ENCODE measurements at places on chromosomes 3 and 15.

GRCh38 chr15:35312344-35312743 lies 227.2 kb upstream of the NANOGP8 start:
- DNase-seq, result no peak

GRCh38 chr3:61648481-61648880 lies 87.1 kb downstream of the PTPRG start:
- DNase-seq, result no peak

DNA sequence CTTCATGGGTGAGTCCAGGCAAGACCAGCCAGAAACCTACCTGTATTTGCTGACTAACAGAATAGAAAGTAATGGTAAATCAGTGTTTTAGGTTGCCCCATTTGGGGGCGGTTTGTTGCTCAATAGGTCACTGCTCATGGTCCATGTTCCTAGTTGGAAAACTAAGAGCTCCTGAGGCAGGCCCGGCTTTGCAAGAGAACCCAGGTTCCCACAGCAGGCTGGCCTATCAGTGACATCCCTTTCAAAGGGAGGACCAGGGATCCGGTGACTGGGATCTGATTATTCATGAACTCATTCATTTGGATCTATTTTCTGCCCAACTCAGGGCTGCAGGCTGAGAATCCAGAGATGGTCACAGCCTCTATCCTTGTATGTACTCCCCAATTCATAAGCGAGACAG lies 163.9 kb downstream of the WNT7A start:
- no peak for DNase-seq

DNA sequence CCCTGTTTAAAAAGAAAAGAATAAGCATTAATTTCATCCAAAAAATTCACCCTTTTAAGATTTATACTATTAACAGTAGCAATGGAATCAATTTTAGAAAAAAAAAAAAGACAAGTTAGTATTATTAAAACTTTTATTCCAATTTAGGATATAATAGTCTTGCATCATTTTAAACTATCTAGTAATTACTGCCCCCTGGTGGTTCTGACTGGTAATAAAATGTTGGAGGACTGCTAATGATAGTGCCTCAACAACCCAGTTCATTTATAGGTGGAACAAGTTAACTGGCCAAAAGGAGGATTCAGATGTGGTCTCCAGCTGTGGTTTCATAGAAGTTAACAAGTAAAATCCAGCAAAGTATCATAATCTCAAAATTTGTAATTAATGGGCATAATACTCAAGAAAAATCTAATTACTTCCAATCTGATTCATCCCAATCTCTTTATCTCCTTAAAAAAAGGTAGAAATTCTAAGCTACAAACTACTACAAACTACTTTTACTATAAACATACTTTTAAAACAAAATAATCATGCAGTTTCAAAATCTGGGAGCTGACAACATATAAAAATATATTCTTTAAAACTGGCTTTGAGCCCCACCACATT lies 30.7 kb upstream of the WDR49 start:
- peak; percentile 77 for DNase-seq

GRCh38 chr3:170002879-170003278 lies 34.9 kb upstream of the GPR160 start:
- no peak for DNase-seq

GRCh38 chr3:12959410-12959809 lies 113.8 kb downstream of the IQSEC1 start:
- no peak for DNase-seq

DNA sequence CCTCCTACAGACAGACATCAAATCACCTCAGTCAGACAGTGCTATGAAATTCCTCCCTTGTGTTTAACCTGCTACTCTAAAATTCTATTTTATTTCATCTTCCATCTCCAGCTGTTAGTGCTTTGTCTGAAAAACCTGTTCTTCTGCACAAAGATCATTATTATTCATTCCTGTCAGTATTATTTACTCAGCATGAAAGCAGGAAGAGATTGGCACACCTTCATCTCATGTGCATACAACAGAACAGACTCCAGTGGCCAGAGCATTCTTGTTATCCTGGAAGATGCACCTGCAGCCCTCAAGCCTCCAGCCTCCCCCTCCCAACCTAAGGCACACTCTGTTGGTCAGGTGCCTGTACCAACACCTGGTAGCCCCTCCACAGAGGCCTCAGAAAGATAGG lies 1.8 kb upstream of the ROPN1B start:
- no peak for DNase-seq

GRCh38 chr3:168427835-168428475 lies 332.2 kb upstream of the GOLIM4 start:
- DNase-seq, result no peak

GRCh38 chr3:156761713-156762451 lies 64.3 kb upstream of the LEKR1 start:
- no peak for DNase-seq

DNA sequence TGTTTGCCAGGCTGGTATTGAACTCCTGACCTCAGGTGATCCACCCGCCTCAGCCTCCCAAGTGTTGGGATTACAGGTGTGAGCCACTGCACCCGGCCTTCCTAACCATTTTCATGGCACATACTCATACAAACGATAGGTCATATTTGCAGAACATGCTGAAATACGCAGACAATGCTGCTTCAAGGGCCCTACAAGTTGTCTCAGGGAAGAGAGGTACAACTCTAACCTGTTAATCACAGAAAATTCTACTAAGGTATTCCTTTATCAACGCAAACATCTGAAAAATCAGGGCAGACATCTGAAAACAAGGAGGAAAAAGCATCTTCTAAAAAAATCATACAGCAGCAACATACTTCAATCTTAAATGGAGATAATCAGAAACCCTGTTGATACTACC lies 39.9 kb downstream of the RAF1 start:
- DNase-seq, result no peak
